C1 segment of cervical spinal cord (tissue), 14 donors: ENCODE measurements at places on chromosomes 3 and 15.

- no peak for DNase-seq
Measured at GRCh38 chr15:69526081-69527061, 73.8 kb downstream of the RPLP1 start.

DNA sequence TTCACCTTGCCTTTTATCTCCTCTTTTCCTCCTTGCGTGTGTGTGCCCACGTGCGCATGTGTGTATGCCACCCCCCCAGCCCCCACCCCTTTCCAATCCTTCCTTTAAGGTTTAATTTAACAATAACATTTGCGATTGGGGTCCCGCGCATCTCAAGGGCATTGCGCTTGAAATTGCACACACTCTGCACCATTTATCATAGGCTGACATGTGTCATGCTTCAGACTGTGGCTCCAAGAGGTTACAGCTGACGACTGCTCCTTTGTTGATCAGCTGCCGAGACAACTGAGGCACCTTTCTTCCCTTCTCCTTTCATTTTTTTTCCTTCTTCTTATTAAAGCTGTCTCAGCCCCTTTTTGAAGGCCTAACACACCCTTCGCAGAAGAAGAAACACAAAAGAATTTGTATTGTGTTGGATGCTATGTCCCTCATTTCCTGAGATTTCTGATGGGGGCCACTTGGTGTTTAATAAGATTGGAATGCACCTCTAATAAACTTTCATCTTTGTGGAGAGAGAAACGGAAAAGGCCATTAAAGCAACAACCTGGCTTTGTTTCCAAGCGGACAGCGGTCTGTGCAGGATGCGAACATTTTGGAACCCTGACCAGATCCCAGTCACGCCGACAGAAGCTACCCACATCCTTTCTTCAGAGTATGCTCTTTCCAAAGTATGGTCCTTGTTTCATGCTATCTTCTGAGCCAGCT is 470.1 kb downstream of the MCTP2 start:
- DNase-seq, result no peak

GRCh38 chr3:107942244-107942643 is 148.6 kb downstream of the CD47 start:
- DNase-seq, result no peak

DNA sequence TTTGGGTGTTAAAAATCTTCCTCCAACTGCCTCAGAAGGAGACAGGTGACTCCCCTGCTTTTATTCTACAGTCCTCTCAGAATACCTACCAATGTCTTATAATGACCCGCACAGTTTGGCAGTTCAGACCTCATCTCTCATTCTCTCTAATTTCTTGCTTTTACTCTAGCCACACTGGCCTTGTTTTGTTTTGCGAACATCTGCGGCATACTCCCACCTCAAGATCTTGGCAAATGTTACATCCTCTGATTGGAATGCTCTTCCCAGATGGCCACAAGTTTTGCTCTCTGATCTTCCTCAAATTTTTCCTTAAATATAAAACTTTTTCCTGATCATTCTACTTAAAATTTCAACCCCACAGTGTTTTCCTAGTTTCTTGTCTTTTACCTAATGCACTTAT is 94.1 kb downstream of the PLSCR2 start:
- no peak for DNase-seq

GRCh38 chr3:1693145-1693544 is 405.5 kb upstream of the CNTN4 start:
- DNase-seq, result no peak

DNA sequence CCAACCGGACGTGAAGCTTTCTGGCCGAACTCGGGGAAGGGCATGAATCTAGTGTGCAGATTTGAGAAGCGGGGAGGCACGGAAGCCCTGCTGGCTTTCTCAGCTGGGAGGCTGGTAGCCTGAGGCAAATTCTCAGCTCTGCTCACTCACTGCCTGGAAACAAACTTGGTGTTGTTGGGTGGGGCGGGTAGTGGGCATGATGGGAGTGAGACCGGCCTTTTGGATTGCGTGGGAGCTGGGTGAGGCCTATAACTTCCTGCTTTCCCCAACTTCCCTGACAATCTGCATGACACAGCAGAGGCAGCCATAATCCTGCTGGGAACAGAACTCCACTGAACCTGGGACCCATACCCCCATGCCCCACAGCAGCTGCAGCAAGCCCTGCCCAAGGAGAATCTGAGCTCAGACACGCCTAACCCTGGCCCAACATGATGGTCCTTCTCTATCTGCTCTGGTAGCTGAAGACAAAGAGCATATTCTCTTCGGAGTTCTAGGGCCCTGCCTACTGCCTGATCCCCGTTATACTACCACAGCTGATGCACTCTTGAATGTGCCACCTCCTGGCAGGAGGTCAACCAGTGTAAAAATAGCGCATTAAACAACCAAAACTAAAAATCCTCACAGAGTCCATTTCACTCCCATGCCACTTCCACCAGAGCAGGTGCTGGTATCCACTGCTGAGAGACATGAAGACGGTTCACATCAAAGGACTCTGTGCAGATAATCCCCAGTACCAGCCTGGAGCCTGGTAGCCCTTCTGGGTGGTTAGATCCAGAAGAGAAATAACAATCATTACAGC is 44.7 kb downstream of the CEP70 start:
- DNase-seq, result no peak

GRCh38 chr3:23325466-23326065 is 122.4 kb downstream of the UBE2E2 start:
- DNase-seq, result no peak

GRCh38 chr3:150270883-150271590 is 137.1 kb upstream of the TSC22D2 start:
- no peak for DNase-seq

GRCh38 chr3:110343945-110344344 is 727.7 kb upstream of the NECTIN3 start:
- no peak for DNase-seq

GRCh38 chr3:108485146-108485545 is 25.2 kb downstream of the MYH15 start:
- no peak for DNase-seq

GRCh38 chr15:98000249-98001203 is 40.0 kb downstream of the ARRDC4 start:
- no peak for DNase-seq

- no peak for DNase-seq
Measured at GRCh38 chr15:66674756-66675155, 27.3 kb upstream of the SMAD6 start.

DNA sequence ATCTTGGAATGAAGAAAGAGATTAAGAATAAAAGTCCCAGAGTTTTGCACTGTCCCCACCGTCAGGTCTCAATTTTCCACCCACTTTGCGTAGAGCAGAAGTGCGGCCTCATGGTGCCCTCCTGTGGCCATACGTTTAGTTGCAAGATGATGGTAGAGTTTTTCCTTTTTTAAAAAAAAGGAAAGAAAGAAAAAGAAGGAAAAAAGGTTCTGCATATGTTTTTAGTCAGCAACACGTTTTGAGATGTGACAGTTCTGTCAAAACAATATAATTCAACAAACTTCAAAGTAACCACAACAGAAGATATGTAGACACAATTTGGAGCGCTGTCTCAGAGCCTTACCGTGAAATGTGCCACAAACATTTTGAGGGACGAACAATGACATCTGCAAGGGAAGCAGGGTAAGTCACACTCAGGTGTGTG is 24.6 kb downstream of the EBLN2 start:
- no peak for DNase-seq

- no peak for DNase-seq
Measured at GRCh38 chr3:67704322-67704721, 49.9 kb upstream of the SUCLG2 start.

GRCh38 chr15:87267798-87268197 is 988.7 kb downstream of the NTRK3 start:
- DNase-seq, result no peak

DNA sequence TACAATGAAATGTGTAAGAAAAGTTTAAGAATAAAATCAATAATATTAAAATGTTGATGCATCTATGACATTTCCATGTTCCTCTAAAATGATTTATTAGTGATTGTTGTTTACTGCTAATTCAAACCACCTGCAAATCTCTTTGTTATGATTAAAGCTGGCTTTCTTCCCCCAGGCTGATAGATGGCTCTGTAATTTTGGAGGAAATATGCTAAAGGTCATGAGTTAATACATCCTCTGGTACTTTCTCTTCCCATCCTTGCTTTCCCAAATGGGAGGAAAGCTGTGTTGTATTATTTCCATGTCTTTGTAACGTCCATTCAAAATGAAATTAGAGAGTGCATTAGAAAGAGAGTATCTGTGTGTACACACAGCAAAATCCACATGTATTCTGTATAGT is 139.5 kb upstream of the TMCO5A start:
- no peak for DNase-seq

DNA sequence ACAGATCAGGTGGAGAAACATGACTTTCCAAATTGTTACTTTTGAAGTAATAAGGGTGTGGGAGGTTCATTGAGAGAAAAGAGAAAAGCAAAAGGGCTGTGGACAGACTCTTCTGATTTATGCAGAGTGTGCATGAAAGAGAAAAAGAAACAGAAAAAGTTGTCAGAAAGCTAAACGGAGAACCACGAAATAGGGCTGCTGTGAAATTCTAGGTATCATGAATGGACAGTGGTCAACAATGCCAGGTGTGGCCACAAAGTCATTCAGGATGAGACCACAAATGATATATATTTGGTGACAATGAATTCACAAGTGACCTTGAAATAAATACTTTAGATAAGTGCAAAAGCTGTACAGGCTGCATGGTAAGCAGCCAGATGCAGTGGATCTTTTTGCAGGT is 170.1 kb downstream of the IL5RA start:
- no peak for DNase-seq

DNA sequence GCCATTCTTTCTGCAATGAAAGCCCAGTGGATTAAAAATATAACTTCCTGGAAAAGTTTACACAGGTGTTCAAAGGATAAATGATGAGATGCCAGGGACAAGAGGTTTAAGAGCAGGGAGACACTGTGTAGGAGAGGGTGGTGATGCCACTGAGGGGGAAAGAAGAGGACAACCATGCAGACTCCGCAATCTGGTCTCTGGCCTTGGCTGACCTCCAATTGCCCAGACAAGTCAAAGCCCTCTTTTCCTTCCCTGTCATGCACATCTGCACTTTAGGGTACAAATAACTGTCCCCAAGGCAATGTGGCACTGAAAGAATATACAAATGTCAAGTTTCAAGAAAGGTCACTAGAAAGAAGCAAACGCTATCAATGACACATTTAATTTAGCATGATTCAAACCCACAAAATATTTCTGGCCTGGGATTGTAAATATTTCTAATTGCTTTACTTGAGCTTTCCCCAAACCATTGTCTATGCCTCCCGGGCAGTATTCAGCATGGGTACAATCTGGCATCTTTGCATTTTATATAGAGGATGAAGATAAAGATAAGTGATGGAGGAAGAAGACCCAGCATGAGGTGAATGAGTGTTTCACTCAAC is 319.4 kb downstream of the PLCL2 start:
- DNase-seq, result no peak

DNA sequence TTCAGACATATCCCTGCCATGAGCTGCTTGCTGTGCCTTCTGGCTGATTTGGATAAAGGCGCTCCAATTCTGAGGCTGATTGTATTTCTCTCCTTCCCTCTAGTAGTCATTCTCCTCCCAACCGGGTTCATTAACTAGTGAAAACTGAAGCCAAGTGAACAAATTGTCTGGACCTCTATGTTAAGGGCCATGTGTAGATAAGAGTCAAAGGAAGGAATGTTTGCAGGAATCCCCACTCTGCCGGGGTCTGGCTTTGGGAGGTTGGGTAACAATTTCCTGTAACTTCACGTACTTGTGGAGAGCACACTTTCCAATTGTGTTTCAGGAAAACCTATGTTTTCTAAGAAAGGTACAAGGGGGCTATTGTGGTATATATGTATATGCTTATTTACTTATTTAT is 38.2 kb upstream of the SUCLG2 start:
- no peak for DNase-seq

GRCh38 chr3:7709376-7710082 is 792.1 kb upstream of the LMCD1 start:
- DNase-seq, result no peak

GRCh38 chr15:70690491-70691276 is 72.7 kb downstream of the UACA start:
- DNase-seq, result no peak

DNA sequence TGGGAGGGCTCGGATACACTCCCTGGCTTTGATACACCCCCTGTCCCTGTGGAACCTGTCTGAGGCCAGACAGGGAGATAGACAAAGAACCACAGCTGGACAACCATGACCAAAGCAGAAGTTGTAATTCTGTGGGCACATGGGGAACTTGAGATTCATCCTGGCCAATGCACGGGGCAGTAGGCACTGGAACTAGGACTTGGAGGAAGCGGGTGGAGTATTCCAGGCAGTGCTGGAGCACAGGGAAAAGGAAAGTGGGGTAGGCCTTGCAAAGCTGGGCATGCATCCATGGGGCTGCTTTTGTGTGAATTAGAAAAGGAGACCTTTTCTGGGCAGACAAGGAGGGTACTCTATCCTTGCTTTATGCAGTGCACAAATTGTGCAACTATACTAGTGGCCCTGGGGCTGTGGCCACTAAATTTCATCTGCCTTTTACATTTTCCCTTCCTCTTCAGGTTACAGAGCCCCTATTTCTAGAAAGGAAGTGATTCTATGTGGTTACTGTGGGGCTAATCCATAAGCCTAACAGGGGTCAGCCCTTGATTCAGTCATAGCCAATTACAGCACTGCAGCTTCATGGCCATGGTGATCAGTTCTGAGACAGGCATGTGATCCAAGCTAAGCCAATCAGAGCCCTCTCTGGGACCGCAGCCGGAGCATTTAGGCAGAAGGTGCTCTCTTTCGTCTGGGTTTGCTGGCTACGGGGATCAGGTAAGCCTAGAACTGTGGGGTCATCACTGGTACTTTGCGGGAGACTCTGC is 21.0 kb downstream of the CRABP1 start:
- DNase-seq, result no peak

GRCh38 chr3:63349583-63350573 is 71.8 kb downstream of the SYNPR start:
- DNase-seq, result no peak
